ENCODE measurements at places on chromosomes 4 and X. TPM values are rescaled to one million over a fixed set of nuclear protein-coding genes. Genes with fewer than 3 reads are reported as not detected.

DNA sequence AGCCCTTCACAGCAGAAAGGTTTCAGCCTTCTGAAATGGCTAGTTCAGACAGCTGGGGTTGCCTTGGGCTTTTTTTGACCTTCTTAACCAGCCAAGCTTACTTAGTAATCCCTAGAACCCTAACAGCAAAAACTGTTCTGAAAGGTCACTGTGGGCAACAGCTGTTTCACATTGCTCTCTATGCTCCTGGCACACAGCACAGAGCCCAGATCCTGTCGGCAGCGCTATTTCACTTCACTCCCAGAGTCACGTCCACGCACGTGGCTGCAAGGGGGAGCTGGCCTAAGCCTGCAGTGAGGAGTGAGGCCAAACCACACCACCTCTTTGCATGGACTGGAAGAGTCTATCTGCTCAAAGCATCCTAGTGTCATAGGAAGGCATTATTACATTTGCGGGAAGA is 32.0 kb upstream of the STS start:
- DNase-seq, result no peak

- peak; percentile 77 for DNase-seq
Observed at GRCh38 chr4:70892086-70892769, 9.9 kb upstream of the MOB1B start.

DNA sequence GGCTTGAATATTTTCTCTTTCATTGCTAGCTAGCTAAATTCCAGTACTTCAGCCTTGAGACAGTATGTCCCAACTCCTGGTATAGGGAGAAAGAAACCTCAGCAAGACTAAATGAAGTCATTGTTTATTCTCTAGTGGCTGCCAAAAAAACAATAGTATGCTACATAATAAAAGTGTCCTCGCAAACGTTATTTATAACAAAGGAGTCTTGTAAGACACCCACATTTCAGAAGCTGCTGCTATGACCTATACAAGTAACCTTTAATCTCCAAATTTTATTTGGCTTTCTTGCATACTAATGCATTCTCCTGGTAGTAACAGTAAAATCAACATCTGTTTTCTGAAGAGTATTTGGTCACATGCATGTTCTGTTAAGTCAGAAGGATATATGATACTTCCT is 28.8 kb downstream of the NEK1 start:
- DNase-seq, result no peak

DNA sequence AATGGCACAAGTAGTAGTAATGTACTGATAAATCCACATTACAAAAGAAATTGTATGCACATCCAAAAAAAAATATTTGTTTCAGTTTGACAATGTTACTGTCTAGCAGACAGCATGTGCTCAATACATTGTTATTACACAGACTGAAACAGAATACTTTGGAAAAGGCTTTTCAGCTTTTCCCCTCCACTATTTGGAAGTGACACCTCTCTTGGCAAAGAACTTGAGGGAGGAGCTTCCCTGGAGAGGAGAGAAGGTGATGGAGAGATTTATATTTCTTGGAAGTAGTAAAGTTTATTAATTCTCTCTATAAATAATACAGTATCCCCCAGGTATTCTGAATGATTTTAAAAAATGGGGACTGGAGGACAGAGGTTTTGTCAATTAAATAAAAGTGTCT is 131.8 kb downstream of the SCFD2 start:
- DNase-seq, result no peak

GRCh38 chrX:40055495-40055894 is 42.3 kb downstream of the BCOR start:
- no peak for DNase-seq

- DNase-seq, result no peak
Observed at GRCh38 chrX:98731821-98732220, 1678.3 kb downstream of the PCDH19 start.

- no peak for DNase-seq
Observed at GRCh38 chr4:84800256-84800655, 166.2 kb downstream of the WDFY3 start.

DNA sequence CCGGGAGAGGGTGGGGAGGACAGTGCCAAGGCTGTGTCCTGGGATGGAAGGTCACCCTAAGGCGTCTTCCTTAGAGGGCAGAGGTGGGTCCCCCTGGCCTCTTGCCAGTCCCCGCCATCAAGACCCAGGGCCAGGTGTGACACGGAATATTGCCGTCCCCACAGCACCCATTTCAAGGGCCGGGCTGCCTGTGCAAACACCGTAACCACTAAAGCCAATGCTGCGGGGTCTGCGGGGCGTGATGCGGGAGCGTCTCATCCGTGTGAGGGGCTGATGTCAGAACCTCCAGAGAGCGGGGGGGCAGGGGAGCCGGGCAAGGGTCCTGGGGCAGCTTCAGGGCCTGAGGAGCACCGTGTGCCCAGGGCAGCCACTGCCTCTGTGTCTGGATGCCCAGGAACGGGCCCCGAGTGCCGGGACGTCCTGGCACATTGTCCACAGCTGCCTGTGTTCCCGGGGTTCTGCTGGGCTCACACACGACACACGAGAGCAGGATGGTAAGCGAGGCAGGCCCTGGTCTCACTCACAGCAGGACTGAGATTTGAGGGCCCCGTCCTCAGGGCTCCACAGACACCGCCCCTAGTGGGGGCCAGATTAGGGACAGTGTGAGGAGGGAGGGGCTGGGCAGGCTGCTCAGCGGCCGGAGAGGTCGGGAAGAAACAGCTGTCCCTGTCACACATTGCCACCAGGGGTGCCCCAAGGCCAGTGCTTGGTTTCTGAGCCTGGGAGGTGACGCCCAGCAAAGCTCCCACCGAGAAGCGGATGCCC is 29.2 kb downstream of the NKX1-1 start:
- DNase-seq, result peak; percentile 66

DNA sequence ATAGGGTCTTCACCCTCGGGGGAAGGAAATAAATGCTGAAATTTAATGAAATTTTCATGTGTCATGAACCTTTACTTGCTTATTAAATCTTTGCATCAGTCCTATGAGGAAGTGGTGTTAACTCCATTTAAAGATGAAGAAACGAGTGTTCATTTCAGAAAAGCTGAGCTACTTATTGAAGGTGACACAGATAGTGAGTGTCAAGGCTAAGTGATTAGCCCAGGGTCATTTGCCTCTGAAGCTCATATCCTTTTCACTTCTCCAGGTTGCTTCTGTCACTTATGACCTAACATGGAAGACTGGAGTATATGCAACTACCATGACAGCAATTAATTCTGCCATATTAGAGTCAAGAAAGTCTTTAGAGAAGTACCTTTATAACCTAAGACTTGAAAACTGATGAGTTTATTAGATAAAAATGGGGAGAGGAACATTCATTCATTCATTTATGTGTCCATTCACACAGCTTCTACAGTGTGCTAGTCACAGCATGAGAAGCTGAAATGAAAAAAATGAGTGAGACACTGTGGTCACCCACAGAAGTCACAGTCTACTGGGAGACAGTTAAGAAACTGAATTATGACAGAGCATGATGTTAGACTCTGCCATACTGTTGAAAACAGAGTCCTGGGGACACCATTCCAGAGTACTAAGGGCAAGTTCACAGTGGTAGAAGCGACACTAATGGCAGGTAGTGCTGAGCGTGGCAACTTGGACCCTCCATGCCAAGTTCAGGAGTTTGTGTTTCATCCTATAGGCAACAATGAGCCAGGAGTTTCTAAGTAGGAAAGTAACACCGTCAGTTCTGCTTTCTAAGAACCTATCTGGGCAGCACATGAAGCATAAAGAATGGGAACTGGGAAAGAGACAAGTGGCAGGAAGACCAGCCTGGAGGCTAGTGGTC is 21.3 kb downstream of the ALPK1 start:
- DNase-seq, result no peak

DNA sequence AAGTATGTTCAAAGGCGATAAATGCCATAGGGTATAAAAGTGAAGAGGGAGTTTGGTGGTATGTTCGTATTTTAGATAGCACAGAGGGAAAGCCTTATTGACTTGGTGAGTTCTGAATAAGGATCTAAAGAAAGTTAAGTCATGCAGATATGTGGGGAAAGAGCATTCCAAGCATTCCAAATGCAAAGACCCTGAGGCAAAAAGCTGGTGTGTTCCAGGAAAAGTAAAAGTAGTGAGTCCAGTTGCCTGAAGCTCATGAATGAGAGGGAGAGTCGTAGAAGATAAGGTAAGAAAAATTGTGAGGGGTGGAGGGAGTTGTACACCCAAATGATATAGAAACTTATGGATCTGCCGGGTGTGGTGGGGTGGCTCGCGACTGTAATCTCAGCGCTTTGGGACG is 426.7 kb downstream of the RPA4 start:
- no peak for DNase-seq

ABLIM2 gene
- total RNA-seq, result 15.4 TPM

RS1 gene
- total RNA-seq, result not detected

Measured in aorta (tissue), 5 donors.